ENCODE measurements at places on chromosomes 3 and 15.
A peak's percentile ranks its signal among the peaks of the same experiment; 100 is the strongest.

DNA sequence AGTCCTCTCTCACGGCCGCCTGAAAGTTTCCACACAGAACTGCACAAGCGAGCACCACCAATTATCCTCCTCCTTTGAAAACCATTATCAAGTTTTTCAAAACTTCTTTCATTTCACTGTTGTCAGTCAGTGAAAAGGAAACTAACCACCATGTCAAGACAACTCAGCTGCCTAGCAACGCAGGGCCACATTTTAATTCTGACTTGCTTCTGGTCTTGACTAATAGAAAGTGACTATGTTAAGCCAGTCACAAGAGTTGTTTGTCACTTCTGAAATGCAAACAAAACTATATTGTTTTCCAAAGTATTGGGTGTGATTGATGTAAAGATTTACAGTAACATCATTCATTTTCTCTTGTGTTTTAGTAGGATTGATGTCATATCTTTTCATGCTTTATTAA lies 612.8 kb upstream of the AGTR1 start:
- no peak for DNase-seq

- no peak for DNase-seq
Measured at GRCh38 chr15:71508081-71508682, 302.2 kb upstream of the NR2E3 start.

GRCh38 chr3:49772703-49773102 lies 13.6 kb downstream of the IP6K1 start:
- no peak for DNase-seq

GRCh38 chr3:2851835-2852234 lies 258.3 kb downstream of the IL5RA start:
- DNase-seq = no peak

DNA sequence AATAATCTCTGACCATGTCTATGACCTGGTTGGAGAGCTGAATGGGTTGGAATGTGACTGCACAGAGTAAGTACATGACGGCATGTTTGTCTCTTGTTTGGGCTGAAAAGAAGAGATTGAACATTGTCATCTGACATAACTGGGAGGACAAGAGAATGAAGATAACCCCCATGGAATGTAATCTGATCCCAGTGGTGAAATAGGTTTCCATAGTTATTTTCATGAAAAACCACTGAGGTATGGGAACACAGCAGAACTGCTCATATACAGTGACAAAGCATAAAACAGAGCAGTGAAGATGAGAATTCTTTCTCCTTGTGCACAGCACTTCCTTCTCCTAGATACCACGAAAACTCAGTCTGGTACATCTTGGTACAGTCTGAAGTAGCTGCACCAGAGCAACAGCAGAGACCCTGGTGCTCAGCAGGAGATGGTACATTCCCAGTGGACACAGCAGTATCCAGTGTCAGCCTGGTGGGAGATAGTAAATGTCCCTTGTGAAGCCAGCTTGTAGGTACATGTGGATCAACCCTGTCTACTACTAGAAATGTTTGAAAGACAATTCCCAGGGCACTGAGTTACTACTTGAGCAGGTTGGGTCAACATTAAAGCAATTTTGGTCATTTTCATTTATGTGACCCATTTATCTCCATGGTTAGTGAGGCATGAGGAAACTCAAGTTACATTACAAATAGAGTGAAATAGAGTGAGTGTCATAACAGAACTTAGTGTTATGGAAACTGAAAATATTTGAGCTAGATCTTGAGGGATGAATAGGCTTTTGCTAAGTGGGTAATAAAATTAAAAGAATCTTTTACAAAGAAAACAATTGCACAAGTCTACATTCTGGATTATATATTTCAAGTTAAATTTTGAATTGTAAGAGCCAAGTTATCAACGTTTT lies 178.3 kb downstream of the SUCNR1 start:
- DNase-seq = peak; percentile 92

DNA sequence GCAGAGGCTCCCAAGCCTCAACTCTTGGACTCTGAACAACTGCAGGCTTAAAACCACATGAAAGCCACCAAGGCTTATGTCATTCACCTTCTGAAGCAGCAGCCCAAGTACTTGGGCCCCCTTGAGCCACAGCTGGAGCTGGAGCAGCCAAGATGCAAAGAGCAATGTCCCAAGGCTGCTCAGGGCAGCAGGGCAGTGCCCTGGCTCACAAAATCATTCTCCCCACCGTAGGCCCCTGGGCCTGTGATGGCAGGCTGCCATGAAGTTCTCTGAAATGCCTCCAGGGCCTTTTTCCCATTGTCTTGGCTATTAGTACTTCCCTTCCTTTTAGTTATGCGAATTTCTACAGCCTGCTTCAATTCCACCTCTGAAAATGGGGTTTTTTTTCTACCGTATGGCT lies 83.4 kb downstream of the DCLK3 start:
- DNase-seq = no peak

GRCh38 chr15:45604326-45604725 lies 17.1 kb downstream of the BLOC1S6 start:
- DNase-seq = no peak

DNA sequence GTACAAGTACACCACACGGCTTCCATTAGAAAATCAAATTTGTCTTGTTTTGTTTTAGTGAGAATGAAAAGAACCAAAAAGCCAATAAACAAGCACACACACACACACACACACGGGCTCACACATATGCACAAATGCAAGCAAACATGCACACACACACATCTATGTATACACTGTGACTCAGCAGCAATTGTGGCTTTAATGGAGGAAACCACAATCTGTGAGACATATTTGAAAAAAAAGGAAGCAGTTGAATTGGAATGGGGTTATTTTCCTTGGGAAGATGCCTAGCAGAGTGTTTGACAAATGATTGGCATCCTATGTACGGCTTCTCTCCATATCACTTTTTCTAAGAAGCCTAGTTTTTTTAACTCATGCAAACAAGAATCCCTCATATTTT lies 201.1 kb upstream of the ARRDC4 start:
- DNase-seq = no peak
